ENCODE measurements at places on chromosomes 1 and 21.

- no peak for DNase-seq
Observed at GRCh38 chr1:149997585-149998262, 12.8 kb downstream of the OTUD7B start.

DNA sequence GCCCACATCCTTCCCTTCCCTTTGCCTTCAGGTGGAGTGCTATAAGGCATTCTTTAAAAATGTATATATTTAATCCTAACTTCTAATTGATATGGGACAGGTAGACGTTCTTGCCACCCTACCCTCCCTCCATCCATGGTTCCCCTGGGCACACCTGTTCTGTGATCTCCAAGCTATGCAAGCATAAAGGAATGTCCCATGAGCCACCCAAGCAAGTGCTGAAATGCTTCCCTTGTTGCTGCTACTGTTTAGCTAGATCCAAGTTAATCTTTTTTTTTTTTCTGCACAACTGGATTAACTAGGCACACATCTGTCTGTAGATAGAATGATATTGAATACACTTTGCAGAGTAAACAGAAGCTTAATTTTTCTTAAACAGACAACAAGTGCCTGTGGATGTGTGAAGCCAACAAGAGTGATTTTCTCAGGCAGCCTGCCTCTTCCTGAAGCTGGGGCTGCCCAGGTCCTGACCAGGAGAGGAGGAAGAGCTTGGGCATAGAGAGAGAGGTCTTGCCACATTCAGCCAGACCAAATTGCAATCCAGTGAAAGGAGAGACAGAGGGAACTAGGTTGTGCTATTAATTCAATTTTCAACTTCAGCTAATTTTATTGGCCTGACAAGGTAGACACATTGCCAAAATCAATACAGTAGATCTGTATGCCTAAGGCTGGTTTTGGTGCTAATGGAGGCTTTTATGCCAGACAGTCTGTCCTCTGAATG, 28.2 kb upstream of the ATP1B1 start:
- no peak for DNase-seq

- no peak for DNase-seq
Observed at GRCh38 chr1:234942879-234943506, 185.6 kb downstream of the TOMM20 start.

DNA sequence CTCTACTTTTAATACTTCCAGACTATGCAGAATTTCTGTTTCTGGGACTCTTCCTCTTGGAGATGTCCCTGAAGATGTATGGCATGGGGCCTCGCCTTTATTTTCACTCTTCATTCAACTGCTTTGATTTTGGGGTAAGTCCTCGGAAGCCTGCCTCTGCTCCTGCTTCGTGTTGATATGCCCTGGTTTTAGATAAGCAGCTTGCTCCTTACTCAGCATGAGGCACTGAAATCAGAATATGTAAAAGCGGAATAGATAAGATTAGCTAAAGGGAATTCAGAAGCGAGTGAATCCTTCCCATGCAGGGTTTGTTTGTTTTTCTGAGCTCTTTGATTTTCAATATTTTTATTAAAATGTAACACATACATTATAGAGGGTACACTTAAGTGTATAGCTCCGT, 234.7 kb downstream of the CACNA1E start:
- DNase-seq: no peak

DNA sequence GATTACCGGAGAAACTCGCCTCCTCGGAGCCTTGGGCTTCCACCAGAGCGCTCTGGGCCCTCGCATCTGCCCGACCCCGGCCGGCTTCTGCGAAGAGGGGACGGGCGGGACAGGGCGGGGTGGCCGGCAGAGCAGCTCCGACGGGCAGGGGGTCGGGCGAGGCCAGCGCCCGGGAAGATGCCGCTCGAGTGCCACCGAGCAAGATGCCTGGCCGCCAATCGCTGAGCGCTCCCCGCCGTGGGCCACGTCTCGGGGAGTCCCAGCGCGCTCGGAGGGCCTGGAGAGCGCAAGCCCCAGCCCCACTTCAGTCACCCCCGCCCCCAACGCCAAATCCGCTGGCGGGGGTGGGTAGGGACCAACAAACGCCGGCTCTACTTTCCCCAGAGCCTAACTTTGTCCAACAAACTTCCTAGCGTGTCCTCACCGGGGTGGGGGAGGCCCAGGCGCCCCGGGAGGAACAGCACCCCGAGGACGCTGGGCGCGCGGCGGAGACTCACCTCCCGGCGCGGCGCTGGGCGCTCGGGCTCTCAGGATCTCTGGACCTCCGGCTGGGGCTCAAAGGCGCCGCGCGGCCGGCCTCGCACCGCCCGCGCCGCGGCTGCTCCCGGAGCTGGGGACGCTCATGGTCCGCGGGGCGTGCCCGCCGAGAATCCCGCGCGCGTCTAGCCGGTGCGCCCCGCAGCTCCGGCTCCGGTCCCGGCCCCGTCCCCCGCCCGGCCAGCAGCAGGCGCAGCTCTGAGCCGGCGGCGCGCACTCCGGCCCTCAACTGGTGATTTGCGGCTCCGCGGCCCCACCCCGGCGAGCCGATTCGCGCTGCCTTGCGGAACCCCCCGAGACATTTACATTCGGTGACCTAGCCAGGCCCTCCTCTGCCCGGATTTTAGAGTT, at the start of gene BCAR3:
Gene BCAR3 (minus strand): TSS at position 737 of the 888 bp plus-strand sequence. CDS start 6,907 bp downstream, outside the sequence.
- DNase-seq: peak; percentile 25

DNA sequence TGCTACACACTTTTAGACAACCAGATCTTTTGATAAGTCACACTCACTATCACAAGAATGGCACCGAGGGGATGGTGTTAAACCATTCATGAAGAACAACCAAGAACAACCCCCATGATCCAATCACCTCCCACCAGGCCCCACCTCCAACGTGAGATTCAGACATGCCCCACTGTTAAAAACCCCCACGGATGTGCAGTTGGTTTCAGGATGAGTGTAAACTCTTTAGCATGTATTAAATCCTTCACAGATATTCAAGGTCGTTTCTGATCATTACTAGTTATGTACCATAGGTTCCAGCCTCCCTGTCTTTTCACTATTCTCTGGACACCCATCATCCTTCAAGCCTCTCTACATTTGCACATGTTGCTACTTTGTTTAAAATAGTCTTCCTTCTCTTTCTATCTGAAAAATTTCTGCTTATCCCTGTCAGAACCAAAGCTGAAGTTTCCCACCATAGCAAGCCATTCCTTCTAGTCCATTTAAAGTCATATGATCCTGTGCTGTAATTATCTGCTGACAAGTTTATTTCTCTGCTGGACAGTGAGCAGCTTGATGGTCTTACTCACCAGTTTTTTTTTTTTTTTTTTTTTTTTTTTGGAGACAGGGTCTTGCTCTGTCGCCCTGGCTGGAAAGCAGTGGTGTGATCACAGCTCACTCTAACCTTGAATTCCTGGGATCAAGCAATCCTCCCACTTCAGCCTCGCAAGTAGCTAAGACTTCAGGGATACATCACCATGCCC, 36.8 kb downstream of the MAP10 start:
- no peak for DNase-seq

DNA sequence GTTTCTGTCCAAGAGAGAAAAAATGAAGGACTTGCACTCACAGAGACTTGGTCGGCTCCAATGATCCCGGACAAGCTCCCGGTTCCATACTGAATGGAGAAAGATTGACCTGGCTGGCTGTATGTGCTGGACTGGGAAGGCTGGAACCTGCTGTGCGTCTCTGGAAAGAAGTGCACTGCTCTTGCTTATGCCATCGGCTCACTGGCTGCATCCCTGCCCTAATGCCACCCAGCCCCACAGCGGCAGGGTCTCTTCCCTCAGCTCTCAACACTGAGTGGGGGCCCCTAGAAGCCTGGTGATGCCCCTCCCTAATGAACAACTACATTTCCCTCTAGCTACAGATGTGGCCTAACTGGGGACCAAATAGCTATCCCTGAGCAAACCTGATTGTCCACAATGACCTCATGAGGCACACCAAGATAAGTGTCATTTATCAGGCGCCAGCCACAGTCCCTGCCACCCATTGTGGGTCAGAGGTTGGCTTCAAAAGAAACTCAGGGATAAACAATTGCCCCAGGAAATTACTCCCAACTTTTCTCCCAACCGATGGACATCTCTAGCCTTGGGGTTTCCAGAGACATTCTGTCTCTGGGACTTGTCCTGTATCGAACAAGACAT, 2.6 kb downstream of the CTSE start:
- DNase-seq: no peak

- DNase-seq: no peak
Observed at GRCh38 chr1:183023601-183024316, 539 bp downstream of the LAMC1 start.

GRCh38 chr1:248165186-248165585, 9.4 kb upstream of the OR2M2 start:
- DNase-seq: no peak

DNA sequence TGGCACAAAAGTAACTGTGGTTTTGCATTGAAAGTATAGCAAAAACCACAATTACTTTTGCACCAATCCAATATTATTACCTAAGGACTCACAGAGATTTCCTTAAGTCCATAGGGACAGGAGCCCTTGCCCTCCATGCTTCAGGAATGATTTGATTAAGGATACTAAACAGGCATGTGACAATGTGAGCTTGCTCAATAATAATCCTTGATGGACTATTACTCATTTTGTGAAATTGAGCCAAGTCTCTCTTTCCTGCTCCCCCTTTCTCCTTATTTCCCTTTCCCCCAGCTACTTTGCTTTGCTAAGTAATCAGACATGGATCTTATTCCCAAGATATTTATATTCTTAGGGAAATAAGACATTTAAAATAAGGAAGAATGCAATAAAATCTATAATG, 21.6 kb upstream of the RGL1 start:
- no peak for DNase-seq

DNA sequence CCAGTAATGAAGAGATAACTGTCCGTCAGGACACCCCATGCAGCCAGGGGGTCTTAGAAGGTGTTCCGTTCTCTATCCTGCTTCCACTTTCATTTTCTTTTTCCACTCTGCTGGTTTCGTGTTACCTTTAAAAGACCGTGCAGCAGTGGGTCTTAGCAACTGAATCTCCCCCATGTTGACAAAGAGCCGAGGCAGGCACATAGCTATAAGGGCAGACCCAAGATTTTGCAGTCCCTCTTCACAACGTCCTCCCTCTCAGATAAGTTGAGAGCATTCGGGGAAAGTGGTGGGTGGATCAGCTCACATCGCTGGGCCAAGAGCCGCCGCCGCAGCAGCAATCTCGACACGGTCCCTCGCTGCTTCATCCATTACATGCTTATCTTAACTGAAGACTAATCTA, 355.5 kb downstream of the LMO4 start:
- DNase-seq: peak; percentile 21

- DNase-seq: no peak
Observed at GRCh38 chr1:3690282-3691065, 38.2 kb downstream of the TP73 start.

- no peak for DNase-seq
Observed at GRCh38 chr1:38370716-38371504, 324.3 kb upstream of the POU3F1 start.

GRCh38 chr1:36123356-36123755, 1.7 kb downstream of the COL8A2 start:
- no peak for DNase-seq

DNA sequence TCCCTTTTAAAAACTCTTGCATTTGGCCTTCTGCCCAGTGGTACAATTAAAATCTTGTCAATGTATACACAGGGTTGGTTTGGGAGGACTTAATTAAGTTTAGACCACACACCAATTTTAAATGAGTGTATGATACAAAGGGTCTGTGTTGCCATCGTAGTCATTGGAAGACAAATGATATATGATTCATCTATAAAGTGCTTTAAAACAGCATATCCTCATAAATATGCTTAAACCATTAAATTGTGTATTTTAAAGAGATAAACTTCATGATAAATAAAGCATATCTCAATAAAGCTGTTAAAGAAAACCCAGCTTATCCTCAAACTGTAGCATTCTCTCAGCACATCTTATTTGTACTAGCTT, 69.5 kb downstream of the LUZP1 start:
- no peak for DNase-seq

GRCh38 chr1:61124696-61125095, 42.3 kb downstream of the NFIA start:
- DNase-seq: no peak

- DNase-seq: no peak
Observed at GRCh38 chr1:227568593-227568992, 5.2 kb downstream of the ZNF678 start.

GRCh38 chr1:178533121-178533946, 20.4 kb downstream of the TEX35 start:
- DNase-seq: no peak

GRCh38 chr1:237041461-237041794, 556 bp upstream of the RYR2 start:
- DNase-seq: no peak

DNA sequence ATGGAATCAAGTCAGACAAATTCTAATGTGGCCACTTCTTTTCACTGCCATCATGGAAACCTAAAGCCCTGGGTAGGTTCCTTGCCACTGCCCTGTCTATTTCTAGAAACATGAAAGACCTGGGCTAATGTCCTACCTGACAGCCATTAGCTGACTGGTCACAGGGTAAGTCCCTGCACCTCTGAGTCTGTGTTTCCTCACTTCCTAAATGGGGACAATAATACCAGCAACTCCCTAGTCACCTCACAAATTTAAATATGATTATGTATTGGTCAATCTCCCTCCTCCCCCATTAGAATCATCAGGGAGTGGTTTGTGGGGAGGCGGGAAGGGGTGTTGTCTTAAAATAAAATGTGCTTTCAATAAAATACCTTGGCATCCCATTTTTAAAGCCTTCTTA, 2.2 kb downstream of the CREG1 start:
- DNase-seq: no peak

DNA sequence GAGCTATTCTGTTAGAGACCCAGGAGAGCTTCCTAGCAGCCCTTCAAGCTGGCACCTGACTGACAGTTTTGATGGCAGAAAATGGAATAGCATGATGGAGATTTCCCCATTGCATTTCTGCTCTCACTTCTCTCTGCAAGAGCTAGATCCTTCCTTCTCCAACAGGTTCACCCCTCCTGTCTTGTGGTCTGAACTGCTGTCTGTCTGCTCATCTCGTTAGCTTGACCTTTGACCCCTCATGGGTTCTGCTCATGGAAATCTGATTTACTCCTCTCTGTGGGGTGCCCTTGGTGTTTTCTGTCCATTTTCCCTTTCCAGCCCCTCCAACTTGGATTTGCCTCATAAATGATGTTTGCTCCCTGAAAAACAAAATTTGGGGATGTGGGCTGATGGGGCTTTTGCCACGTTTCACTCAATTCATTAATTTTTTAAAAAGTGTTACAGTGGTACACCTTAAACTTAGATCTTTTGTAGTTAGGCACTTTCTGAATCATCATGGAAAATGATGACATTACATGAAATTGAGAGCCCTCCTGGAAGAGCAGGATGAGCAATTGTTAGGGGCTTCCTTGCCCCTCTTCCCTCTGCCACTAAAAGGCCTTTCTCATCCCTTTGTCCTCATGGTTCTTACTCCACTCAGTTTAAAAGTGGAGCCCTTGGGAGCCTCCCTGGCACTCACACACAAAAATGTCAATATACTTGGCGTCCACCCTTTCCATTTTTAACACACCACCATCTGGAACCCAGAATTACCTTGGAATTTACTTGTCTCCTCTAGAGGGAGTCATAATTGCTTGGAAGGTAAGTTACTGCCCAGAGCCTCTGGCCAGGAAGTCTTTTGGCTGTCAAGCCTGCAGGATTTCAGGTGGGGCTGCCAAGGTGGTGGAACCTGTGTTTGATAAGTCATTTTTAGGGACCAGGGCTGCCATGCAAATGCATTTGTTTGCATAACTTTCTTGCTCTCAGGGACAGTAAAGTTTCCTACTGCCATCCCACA, 31.9 kb upstream of the IL19 start:
- no peak for DNase-seq

All from natural killer cell (primary cell).